ENCODE measurements at places on chromosomes 1 and 21.
A peak's percentile ranks its signal among the peaks of the same experiment; 100 is the strongest.

DNA sequence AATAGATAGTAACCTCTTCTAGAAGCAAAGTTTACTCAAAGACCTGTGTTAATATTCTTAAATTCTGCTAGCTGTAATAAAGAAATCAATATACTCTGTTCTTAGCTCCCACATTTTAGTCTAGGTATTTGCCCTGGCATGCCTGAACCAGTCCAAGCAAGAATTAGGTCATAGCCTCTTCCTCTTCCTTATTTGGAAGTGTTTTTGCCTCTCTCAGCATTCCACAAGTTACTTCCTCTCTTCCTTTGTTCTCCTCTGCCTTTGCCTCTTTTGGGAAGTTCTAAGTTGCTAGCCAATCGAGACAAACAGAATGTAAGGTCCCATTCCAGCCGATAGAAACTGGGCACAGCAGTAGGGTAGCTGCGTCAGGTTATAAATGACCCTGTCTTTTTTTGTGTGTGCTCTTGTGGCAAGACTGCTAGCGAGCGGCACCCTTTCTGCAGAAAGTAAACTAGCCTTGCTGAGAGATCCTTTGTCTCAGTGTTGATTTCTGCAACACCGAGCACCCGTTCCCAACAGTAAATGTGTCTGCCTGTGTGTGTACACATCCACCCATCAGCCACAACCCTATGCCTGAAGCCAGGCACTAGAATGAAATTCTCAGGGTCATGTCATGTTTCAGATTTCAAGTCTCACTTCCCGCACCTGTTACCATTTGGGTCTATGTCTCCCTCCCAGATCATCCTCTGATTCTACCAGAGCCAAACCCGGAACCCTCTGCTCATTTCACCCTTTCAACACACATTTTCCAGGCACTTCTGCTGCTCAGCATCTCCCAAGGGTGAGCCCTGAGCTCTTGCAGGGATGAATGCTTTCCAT lies 37.5 kb downstream of the LRRC3 start:
- no peak for DNase-seq

DNA sequence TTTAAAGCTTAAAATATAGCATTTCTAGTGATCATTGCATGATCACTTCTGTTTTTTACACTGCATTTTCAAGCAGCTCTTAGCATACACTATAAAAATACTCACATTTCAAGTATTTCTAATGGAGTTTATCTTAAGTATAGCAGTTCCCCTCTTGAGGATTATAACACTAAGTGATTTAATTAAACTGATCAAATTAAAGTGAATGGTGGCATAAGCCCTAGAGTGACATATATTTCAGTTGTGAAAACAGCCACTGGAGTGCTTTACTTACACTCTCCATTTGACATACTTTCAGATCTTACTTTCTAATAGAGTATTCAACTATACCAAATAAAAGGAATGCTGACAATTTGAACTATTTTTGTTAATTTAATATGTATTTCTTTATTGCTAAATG lies 623.3 kb upstream of the TMPRSS15 start:
- no peak for DNase-seq

DNA sequence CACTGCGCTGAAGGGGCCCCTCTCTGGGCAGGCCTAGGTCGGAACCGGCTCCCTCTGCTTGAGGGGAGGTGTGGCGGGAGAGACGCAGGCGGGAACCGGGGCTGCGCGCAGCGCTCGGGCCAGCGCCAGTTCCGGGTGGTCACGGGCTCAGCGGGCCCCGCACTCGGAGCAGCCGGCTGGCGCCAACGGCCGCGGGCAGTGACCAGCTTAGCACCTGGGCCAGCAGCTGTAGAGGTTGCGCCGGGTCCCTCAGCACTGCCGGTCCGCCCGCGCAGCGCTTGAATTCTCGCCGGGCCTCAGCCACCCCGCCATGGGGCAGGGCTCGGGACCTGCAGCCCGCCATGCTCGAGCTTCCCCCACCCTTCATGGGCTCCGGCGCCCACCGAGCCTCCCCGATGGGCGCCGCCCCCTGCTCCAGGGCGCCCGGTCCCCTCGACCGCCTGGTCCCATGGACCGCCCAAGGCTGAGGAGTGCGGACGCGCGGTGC lies 254.6 kb downstream of the COL11A1 start:
- DNase-seq: no peak

- DNase-seq: no peak
Observed at GRCh38 chr1:205935869-205936268, 7.4 kb downstream of the SLC26A9 start.

DNA sequence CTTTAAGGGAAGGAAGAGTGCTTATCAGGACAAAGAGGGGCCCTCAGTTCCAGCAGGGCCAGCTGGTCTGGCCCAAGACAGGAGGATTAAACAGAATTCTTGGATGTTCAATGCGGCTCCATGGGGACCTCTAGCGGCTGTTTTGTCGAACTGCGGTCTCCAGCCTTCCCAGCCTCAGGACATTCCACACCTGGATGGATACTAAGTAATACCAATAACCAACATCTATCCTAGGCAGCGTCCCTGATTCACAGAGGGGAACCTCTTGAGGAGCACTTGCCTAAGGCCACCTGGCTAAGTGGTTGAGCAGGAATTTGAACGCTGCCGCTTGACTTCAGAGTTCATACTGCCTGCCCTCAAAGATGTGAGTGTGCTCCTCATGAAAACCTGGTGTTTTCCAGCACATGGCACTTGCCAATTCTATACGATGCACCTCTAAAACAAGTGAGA lies 15.5 kb upstream of the CD247 start:
- DNase-seq: peak; percentile 52

- no peak for DNase-seq
Observed at GRCh38 chr21:38467374-38467773, 30.9 kb downstream of the ERG start.

- DNase-seq: no peak
Observed at GRCh38 chr1:156423422-156424352, 54.7 kb downstream of the RHBG start.

- DNase-seq: peak; percentile 4
Observed at GRCh38 chr1:19504796-19505692, 19.7 kb upstream of the CAPZB start.

DNA sequence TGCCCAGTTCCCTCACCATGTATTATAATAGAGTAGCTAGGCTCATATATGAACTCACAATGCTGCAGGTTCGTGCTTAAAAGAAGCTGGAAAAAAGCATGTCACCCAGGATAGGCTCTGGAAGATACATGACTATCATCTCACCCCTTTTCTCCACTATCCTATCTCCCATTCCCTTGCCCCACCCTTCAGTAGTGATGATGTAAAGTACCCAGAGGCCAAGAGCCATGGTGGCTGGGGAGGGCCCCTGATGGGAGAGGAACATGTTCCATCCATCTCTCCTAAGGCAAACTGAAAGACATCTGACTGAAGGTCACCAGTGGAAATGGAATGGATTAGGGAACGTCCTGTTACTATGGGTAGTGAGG lies 20.3 kb upstream of the RBBP5 start:
- no peak for DNase-seq

DNA sequence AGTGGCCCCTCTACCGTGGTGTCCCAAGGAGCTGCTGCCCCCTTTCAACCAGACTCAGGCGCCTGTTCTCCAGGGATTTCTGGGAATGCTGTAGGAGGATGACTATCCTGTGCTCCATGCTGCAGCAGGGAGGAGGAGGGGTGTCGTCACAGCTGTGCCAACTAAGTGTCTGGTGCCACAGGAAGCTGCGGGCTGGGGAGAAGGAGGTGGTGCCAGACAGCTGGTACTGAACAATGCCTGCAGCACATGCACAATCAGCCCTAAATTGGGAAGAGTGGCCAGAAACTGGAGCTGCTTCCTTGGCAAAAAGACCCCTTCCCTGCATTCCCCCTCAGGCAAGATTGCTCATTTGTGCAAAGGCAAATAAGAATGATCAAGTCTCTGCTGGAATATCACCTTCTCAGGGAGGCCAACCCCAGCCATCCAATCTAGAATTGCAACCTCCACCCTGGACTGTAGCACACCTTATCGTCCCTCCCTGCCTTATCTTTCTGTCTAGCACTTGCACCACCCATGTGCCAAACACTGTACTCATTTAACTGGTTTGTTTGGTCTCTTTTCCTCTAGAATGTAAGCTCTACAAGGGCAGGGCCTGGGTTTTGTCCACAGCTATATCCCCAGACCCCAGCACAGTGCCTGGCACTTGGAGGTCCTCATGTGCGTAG lies 33.3 kb downstream of the LAMB3 start:
- DNase-seq: no peak

DNA sequence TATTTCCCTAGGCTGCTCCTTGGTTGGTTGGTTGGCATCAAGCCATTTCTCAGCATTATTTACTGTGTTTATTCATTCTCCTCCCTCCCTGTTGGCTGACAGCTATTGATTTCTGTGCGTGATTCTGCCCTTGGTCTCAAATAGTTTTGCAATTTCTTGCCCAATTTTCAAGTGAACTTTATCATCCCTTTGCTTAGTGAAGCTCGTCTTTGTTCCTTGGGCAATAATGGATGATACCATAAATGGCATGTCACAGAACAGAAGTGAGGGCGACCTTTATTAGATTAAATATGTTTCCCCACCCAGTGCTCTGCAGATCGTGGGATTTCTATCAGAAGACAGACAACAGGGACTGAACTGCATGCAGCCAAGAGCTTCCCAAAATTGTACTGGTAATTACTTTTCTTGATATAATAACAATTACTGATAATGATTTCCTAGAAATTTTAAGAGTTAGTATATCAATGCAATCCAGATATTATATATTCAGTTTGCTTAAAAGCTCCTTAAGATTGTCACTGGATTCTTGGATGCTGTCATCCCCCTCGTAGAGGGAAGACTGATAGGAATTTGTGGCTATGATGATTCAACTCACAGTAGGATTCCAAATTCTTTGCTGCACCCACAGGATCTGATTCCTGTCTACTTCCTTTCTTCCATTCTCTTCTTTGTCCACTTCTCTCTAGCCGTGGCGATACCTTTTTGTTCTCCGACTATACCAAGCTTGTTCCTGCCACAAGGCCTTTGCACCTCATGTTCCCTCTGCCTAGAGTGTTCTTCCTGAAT lies 122.1 kb upstream of the KAZN start:
- no peak for DNase-seq

DNA sequence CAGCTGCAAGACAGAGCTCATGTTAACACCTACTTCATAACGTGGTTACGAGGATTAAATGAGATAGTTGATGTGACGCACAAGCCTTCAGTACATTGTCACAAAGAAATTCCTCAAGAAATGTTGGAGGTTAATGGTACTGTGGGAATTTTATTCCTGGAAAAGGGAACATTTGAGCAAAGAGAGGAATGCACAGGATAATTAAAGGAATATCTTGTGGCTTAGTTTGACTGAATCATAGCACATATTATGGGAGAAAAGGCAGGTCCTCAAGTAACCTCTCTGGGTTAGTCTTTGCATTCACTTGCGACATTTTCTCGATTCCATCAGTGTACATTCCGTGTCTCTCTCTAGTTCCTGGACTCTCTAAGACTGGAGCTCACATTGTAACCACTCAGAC lies 300.2 kb upstream of the DUSP10 start:
- no peak for DNase-seq

DNA sequence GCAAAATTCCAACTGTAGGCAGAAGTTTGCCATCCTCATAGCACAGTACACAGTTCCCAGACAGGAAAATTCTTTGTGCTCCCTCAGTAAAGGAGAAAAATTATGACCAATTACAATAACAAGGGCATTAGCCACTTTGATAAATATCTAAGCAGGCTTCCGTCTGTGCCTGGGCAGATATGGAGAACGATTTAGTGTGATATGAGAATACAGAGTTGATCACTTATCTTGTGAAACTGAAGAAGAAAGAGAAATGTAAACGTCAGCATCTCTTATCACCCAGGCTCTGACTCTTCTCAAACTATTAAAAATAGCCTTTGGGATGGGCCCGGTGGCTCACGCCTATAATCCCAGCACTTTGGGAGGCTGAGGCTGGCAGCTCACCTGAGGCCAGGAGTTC lies 54.5 kb upstream of the TIAM1 start:
- no peak for DNase-seq
